ENCODE measurements at places on chromosomes 3 and 15.

- DNase-seq: no peak
Measured at GRCh38 chr3:120850381-120851295, 57.4 kb upstream of the STXBP5L start.

DNA sequence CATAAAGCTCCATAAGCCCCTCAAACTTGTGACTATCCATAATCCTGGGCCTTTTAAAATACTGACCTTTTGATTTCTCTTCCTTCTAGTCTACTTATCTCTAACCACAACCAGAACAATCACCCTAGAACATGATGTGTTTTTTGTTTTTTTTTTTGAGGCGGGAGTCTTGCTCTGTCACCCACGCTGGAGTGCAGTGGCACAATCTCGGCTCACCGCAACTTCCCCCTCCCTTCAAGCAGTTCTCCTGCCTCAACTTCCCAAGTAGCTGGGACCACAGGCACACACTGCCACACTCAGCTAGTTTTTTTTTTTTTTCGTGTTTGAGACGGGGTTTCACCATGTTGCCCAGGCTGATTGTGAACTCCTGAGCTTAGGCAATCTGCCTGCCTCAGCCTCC lies 25.1 kb downstream of the VPS39 start:
- no peak for DNase-seq

DNA sequence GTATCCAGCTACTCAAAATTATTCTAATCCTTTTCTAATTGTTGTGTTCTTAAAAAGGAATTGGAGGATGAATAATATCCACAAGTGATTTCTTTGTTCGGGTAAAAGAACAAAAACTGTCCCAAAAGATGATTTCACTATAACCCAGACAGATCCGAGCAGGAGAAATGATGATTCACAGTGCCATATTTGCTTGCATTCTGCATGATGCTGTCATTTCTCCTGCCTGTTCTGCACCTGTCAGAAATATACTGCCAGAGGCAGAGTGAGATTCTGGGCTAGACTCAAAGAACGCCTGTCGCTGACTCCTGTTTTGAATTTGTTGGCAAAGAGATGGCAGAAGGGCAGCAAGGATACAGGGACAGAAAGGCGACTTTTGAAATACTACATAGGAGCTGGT lies 34.7 kb upstream of the SLC24A5 start:
- DNase-seq: no peak

DNA sequence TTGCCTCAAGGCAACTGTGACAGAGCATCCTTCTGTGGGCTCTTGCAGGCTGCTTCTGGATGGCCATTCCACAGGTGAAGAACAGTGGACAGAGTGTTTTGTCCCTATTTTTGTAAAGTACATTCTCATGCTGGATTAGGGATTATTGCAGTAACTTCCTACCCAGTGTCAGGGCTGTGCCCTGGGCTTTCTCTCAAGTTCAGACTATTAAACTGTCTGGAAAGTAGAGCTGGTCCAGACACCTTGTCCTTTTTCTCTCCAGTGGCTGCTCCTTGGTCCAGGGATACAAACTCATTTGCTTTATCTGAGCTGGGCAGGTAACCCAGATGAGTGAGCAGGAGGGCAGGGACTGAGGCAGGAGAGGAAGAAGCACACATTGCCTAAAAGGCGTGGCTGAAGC lies 37.4 kb upstream of the AGBL1 start:
- no peak for DNase-seq

DNA sequence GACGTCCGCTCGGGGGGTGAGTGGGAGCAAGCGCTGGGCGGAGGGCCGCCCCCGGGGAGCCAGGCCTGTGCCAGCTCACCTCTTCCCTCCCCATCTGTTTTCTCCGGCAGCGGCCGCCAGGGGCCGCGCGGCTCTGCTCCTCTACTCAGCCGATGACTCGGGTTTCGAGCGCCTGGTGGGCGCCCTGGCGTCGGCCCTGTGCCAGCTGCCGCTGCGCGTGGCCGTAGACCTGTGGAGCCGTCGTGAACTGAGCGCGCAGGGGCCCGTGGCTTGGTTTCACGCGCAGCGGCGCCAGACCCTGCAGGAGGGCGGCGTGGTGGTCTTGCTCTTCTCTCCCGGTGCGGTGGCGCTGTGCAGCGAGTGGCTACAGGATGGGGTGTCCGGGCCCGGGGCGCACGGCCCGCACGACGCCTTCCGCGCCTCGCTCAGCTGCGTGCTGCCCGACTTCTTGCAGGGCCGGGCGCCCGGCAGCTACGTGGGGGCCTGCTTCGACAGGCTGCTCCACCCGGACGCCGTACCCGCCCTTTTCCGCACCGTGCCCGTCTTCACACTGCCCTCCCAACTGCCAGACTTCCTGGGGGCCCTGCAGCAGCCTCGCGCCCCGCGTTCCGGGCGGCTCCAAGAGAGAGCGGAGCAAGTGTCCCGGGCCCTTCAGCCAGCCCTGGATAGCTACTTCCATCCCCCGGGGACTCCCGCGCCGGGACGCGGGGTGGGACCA lies 632 bp upstream of the CRELD1 start:
- DNase-seq: peak; percentile 36

DNA sequence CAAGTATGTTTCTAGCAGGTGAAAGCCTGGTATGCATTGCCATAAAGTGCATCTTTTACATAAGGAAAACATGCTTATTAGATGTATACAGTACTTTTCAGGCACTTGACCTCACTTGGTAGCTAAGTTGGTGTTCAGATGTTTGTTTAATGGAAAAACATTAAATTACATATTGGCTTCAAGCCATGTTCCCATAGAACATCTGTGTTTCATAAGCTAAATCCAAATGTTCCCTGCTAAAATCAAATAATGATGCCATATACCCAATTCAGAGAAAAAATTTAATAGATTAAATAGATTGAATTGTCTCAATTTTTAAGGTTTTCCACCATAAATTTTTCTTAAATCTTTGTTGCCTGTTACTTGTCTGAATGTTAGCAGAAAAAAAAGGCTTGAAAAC lies 19.1 kb upstream of the RPL22L1 start:
- DNase-seq: no peak

- no peak for DNase-seq
Measured at GRCh38 chr3:41508063-41508696, 308.9 kb downstream of the CTNNB1 start.

- no peak for DNase-seq
Measured at GRCh38 chr15:91881569-91882297, 28.2 kb downstream of the SLCO3A1 start.

GRCh38 chr15:68526784-68527183 lies 52.0 kb upstream of the CORO2B start:
- no peak for DNase-seq

GRCh38 chr3:121436641-121437040 lies 109.1 kb downstream of the POLQ start:
- peak; percentile 26 for DNase-seq

- DNase-seq: no peak
Measured at GRCh38 chr3:154178172-154178571, 57.0 kb downstream of the ARHGEF26 start.

DNA sequence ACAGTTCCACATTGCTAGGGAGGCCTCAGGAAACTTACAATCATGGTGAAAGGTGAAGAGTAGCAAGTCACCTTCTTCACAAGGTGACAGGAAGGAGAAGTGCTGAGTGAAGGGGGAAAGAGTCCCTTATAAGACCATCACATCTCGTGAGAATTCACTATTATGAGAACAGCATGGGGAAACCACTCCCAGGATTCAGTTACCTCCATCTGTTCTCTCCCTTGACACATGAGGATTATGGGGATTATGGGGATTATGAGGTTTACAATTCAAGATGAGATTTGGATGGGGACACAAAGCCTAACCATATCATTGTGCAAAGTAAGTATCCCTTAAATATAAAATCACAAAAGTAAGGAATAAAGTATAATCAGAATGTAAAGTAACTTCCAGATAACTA lies 375.9 kb upstream of the NAALADL2 start:
- no peak for DNase-seq

DNA sequence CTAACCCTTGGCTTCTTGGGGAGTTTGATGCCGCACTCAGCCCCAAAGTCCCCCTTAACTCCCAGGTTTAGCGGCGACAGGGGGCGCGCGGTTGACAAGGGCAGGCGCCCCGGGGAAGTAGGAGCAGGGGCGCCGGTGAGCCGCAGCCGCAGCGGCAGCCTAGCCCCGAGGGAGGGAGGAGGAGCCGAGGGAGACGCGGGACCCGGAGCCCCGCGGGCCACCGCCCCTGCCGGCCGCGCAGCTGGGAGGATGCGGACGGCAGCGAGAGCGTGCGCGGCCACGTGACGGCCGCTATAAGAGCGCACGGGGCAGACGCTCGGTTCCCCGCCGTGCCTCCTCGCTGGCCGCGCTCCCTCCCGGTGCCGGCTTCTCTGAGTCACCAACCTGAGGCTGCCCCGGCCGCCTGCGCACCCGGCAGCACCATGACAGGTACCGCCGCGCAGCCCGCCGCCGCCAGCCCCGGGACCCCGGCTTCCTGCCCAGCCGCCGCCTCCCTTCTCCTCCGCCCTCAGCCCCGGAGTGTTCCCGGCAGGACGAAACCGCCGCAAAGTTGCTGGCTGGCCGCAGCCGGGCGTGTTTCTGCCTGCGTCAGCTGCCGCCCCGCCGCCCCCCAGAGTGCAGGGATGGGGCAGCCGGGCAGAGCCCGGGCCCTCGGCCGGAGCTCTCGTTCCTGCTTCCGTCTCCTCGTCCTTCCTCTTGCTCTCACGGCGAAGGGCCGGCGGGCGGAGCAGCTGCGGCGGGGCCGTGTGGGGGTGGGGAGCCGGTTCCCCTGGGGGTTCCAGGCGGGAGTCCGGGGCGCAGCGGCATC lies at the start of gene GYG1:
TSS of gene GYG1 (plus strand) at position 322 of the 808 bp plus-strand sequence. CDS start at position 423, 101 bp downstream.
- peak; percentile 34 for DNase-seq

DNA sequence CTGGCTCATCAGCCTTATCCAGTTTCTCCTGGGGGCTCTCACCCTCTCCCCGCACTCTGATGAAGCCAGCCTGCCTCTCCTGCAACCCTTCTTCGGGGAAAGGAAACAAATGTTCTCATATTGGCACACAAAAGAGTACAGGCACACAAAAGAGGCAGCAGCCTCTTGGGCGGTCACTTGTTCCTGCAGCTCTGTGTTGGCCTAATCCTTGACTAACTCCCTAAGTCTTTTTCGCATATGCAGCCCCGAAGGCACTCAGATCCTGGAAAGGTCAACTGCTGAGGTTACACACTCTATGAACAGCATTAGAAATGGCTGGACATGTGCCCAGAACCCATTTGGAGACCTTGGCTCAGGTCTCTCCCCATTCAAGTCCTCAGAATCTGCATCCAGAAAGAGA lies 7.4 kb upstream of the CAMP start:
- no peak for DNase-seq

DNA sequence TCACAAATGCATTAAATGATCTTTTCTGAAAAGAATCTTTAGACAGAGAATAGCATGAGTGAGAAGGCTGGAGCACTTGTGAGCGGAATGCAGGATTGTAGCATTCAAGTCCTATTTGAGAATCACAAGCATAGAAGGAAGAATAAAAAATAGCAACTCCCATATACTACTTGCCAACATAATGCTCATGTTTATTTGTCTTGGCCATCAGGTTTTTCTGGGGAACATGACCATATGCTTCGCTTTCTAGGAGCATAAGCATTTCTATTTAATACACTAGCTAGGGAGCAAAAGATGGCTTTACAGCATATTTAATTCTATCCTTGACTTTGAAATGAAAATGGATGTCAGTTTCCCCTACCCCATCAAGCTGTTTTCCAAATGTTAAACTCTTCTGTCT lies 170.3 kb upstream of the MITF start:
- DNase-seq: no peak

GRCh38 chr15:39247574-39247973 lies 333.3 kb upstream of the THBS1 start:
- no peak for DNase-seq

DNA sequence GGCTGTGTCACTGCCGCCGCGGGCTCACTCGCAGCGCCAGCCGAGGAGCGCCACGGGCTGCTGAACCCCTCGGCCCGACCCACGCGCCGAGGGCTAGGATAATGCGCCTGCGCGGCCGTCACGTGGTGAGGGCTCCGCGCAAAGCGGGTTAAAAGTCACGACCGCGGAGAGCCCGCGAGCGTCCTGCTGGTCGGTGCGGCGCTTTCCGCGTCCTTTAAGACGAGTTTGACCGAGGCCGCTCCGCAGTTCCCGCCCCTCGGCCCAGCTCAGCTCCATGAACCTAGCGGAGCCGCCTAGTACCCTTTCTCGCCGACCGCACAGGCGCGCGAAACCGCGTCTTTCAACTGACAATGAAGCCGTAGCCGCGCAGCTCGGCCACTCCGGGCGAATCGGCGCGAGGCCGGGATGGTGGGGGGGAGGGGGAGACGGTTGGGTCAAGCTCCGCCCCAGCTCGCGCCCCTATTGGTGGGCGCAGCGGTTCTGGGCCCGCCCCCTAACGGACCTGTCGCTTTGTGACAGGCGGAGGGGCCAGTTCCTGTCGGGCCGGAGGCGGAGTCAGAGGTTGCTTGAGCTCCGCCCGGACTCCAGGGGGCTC lies 636 bp upstream of the STT3B start:
- peak; percentile 83 for DNase-seq

- no peak for DNase-seq
Measured at GRCh38 chr15:95025924-95026728, 794.8 kb downstream of the MCTP2 start.

GRCh38 chr3:52277071-52277964 lies 1.1 kb downstream of the WDR82 start:
- DNase-seq: peak; percentile 12

- DNase-seq: no peak
Measured at GRCh38 chr15:100339999-100340398, 1.8 kb downstream of the ADAMTS17 start.

- no peak for DNase-seq
Measured at GRCh38 chr3:173238091-173238490, 97.1 kb upstream of the SPATA16 start.

- DNase-seq: no peak
Measured at GRCh38 chr3:100159331-100160153, 45.2 kb upstream of the FILIP1L start.

DNA sequence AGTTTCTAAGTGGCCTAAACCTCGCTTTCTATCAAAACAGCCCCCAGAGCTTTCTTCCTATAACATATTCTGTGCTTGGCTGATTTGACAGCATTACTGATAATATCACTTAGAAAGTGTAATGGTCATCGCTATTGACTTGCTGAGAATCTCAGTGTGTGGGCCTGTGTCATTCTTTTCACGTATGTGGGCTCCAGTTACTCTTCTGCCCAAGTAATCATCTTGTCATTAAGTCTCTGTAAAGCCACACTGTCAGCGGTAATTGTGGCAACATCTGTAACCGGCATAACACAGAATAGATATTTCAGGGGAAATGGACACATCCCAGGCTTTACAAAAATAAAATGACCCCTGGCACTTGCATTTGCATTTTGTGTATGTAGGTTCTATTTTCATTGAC lies 313.6 kb upstream of the LMCD1 start:
- no peak for DNase-seq

- DNase-seq: no peak
Measured at GRCh38 chr3:73315706-73316105, 254.2 kb downstream of the EBLN2 start.

GRCh38 chr3:32782407-32782806 lies 35.4 kb upstream of the TRIM71 start:
- DNase-seq: no peak

- DNase-seq: no peak
Measured at GRCh38 chr15:58593870-58594269, 155.6 kb downstream of the ADAM10 start.

Measured in NCI-H510A treated with DMSO at 0.1 percent for 48 hours (cell line).